CD4-positive, alpha-beta T cell treated with Interferon gamma for 1 hour (primary cell): ENCODE measurements at places on chromosomes 7 and 10.

DNA sequence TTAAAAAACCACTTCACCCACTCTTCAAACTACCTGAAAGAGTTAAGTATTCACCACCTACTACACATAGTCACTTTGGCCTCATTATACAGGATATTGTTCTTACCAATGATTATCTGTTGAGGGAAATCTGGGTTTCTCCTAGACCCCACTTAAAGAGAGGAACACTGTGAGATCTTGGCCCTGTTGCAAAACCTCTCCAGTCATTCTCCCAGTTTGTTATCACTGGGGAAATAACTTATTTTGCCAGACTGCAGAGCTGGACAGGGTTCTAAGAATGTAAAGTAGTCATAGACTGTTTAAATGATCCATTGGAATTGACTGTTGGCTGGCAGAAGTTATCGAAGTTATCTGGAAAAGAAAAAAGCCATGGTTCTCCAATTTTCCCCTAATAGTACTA is 143.8 kb downstream of the HGF start:
- DNase-seq = no peak

DNA sequence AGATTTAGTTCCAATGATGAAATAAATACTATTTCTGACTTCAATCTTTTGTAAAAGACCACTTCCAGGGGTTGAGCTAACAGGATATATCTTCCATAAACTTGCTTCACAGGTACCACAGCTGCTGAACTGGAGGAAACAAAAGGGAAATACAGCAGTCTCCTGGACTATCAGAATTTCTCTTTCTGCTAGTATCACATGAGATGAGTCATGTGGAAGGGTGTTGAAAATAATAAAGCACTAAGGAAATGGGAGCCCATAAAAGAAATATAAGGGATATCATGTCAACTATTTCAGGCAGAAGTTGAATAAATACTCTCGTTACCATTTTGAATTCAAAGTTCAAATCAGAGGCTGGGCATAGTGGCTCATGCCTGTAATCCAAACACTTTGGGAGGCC is 250.3 kb upstream of the NFE2L3 start:
- DNase-seq = no peak

- no peak for DNase-seq
Observed at GRCh38 chr7:15279640-15280039, 282.2 kb downstream of the AGMO start.

GRCh38 chr10:104735036-104735756 is 94.1 kb downstream of the SORCS3 start:
- DNase-seq = no peak

GRCh38 chr7:134058980-134059379 is 68.2 kb upstream of the LRGUK start:
- DNase-seq = no peak
